ENCODE measurements at places on chromosomes 5 and 9.
A peak's percentile ranks its signal among the peaks of the same experiment; 100 is the strongest.

- no peak for DNase-seq
Measured at GRCh38 chr5:134131165-134131564, 16.7 kb downstream of the TCF7 start.

- no peak for DNase-seq
Measured at GRCh38 chr9:35294556-35294955, 132.7 kb downstream of the UNC13B start.

DNA sequence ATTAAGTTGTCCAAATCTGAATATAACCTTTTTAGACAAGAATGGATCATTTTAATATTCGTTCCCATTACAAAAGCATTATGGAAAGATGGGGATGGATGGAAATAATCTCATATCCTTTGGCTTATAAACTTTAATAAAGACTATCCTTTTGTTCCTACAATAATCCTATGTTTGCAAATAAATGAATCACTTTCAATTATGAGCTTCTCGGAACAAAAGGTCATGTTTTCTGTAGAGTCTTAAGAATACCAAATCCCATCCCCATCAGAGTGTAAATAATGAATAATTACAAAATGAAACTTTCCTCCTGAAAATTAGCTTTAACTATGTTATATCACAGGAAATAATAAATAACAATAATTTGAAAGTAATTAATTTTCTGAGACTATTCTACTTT lies 329.7 kb downstream of the NR2F1-AS1 start:
- no peak for DNase-seq

- no peak for DNase-seq
Measured at GRCh38 chr5:98994611-98995010, 65.8 kb upstream of the CHD1 start.

DNA sequence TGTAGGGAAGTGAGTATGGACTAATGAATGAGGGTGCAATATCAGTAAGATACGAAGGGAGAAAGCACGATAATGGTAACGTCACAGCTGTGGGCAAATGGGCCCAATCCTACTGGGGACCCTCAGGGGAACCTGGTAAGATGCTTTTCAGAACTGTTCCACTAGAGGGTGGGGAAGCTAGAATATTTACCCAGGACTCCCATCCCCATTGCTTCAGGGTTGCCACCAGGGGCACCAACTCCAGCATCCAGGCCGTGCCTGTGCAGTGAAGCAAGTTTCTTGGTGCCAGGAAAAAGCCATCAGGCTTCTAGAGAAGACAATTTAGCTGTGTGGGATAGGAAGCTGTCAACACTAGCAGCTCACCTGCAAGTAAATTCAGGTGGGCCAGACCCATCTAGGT lies 409.3 kb downstream of the AGTPBP1 start:
- no peak for DNase-seq

DNA sequence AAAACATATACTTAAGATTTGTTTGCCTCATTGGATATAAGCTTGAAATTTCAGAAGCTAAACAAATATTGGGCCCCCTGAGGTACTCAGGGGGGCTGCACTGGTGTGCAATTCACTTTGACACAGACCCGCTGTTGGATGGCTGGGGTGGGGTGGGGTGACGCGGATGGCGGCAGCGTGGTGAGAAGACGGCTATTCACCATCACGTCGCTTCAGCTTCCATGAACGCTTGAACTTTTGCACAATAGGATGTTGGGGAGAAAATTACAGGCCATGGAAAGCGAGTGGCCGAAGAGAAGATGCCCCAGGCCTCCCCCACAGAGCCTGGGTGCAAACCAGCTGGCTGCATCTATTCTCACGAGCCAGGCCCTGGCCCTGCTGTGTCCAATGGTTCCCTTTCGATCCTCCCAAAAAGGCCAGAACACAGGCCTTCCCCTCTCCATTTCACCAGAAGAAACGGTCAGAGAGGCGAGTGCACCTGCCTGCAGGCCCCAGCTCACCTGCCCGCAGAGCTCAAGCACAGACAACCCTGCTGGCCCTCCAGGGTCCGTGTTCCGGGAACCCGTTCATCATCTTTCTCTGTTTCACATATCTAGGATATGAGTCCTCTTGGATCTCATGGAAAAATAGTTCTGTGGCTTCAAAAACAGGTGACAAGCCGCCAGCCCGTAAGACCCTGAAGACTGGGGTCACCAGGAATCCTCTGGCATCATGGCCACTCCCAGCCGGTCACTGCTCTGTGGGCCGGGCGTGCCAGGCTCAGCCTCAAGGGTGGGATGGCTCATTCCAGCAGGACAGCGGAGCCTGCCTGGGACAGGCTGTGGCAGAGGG lies 46.8 kb upstream of the SARDH start:
- DNase-seq, result no peak

DNA sequence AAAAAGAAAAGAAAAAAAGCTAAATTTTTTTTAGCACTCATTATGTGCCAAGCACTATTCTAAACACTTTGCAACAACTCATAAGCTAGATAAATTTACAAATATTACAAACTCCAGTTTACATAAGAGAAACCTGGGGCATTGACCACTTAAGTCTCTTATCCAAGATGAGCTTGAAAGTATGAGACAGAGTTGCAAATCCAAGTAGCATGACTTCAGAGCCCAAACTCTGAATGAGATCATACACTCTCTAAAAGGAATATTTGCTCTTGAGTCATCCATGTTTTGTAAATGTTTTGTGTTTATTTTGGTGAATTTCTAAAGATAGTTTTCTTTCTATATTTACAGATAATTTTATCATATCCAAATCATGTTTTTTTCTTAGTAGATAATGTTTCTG lies 4.0 kb upstream of the SHOC1 start:
- peak; percentile 64 for DNase-seq

DNA sequence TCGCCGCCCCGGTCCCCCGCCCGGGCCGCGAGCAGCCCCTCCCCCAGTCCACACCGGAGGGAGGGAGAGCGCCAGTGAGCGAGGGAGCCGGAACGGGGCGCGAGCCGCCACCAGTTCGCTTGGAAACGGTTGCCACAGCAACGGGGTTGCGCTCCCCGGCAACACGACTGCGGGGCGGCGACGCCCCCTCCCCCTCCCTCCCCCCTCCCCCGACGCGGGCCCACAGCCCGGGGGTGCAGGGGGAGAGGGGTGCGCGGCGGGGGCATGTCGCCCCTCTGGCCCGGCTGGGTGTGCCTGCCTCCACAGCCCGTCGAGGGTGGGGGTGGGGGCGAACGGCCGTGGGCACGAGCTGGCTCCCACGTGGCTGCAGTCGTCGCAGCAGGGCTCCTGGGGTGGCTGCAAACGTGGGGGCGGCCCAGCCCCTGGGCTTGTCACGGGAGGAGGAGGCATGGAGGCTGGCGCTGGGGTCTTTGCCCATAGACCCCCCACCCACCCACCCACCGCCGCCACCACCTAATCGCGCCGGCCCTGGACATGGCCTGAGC lies 524 bp downstream of the PRR7 start:
- peak; percentile 36 for DNase-seq

GRCh38 chr9:76023715-76024195 lies 133.3 kb downstream of the PCSK5 start:
- peak; percentile 20 for DNase-seq

DNA sequence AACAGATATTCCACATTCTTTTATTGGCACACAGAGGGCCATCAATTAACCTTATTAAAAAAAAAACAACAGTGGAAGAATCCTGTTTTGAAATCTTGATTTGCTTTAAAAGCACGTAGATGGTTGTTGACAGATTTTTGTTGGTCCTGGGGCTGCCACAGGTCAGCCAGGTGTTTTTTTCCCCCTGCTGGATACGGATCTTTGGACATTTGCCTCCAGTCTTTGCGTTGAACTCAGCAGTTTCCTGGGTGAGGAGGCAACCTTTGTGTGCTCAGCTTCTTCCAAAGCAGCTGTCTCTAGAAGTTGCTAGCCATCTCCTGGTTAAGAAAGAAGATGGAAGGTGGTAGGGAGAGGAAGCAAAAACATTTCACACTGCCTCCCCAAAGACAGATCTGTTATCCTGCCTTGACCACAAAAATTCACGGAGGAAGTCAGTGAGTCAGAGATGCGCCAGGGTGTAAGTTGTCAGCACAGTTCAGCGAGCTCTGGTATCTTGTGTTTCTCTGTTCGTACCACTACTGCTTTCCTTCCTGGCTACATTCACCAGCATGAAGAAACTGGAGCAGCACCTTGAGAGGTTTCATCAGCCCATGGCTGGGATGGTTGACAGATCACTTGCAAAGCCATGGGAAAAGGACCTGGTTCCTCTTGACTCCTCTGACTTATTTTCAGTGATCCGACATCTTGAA lies 207.3 kb downstream of the ARHGAP26 start:
- DNase-seq, result peak; percentile 94

GRCh38 chr5:119019949-119020348 lies 31.6 kb upstream of the DTWD2 start:
- DNase-seq, result no peak

- no peak for DNase-seq
Measured at GRCh38 chr9:1042466-1042865, 7.7 kb upstream of the DMRT2 start.

DNA sequence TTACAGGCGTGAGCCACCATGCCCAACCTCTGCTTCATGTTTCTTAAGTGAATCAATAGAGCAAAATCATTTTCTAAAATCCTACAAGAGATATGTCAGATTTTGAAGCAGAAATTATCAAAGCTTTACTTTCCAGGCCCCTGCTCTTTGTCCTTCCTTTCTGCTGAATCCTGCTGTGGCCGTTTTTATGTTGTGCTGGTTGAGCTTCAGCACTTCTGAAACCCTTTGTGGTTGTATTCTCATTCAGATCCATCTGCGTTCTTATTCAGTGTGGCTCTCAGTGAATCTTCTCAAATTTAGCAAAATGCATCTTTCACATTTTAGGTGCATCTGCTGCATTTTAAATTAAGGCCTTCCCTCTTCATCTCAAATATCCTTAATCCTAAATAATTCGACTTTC lies 26.0 kb downstream of the JMY start:
- DNase-seq, result no peak

DNA sequence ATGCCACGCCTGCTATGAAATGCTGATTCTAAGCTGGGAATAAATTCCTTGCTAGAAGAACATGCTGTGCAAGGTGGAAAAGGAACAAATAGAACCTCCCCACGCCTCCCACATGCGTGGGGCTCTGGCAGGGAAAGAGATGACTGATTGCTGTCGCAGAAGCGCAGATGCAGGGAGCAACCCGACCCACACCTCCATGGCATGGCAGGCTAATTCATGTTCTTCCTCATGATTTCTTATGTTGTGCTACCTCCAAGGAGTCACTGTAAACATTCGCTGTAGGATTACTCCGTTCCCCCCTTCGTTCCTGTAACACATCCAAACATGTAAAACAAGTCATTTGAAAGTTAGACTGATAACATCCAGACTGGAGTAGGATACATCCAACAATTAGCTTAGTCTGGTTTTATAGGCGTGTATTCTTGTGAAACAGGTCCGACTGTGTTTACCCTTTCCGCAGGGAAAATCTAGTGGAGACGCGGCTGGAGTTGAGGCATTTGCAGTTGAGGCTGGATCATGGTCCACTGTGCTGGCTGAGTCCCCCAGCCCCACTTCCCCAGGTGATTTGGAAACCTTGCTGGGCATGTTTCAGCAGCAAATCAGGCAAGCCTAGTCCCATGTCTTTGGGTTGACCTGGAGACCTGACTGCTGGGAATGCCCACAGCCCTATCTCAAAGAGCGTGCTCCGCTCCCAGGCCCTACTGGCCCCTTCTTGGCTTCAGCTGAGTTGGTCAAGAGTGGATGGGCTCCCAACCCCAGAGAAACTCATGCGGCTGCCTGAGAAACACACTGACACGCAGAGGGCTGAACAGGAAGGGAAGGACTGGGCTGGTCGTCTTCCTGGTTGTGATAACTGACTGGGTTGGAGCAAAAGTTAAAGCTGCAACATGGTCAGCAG lies 24.8 kb upstream of the ANKRD33B start:
- no peak for DNase-seq
